GM23338 (cell line): ENCODE measurements at places on chromosomes 16 and 17. TPM values are rescaled to one million over a fixed set of nuclear protein-coding genes. Genes with fewer than 3 reads are reported as not detected.

CCDC200 gene
- polyA plus RNA-seq = 0.31 TPM in 1 of 2 replicates, not detected in the other

TOP2A gene
- 442 and 485 TPM in 2 replicates for polyA plus RNA-seq

SBK1 gene
- polyA plus RNA-seq = 23.9 and 25.5 TPM in 2 replicates

TSPOAP1 gene
- 6.3 and 7.3 TPM in 2 replicates for polyA plus RNA-seq

TMEM204 gene
- 0.21 and 0.23 TPM in 2 replicates for polyA plus RNA-seq

EPX gene
- not detected in 2 replicates for polyA plus RNA-seq

TBX21 gene
- polyA plus RNA-seq = not detected in 2 replicates

GUCY2D gene
- polyA plus RNA-seq = 0.08 and 0.96 TPM in 2 replicates

ATF7IP2 gene
- 47.4 and 55.7 TPM in 2 replicates for polyA plus RNA-seq

SLC6A4 gene
- 0.06 and 0.07 TPM in 2 replicates for polyA plus RNA-seq

CASKIN2 gene
- 4.7 and 4.9 TPM in 2 replicates for polyA plus RNA-seq

CCL3 gene
- polyA plus RNA-seq = 0.40 TPM in 1 of 2 replicates, not detected in the other

SCGB1C2 gene
- polyA plus RNA-seq = not detected in 2 replicates

RSKR gene
- polyA plus RNA-seq = 4.7 and 7.5 TPM in 2 replicates

SCN4A gene
- 2.3 and 2.5 TPM in 2 replicates for polyA plus RNA-seq

ZG16 gene
- not detected in 2 replicates for polyA plus RNA-seq

LHX1 gene
- 0.74 and 1.1 TPM in 2 replicates for polyA plus RNA-seq

CCL14 gene
- polyA plus RNA-seq = not detected in 2 replicates

C16orf46 gene
- 1.3 and 1.4 TPM in 2 replicates for polyA plus RNA-seq

SEPHS2 gene
- 27.3 and 29.7 TPM in 2 replicates for polyA plus RNA-seq

HSD17B2 gene
- 0.03 and 0.29 TPM in 2 replicates for polyA plus RNA-seq

TMEM235 gene
- polyA plus RNA-seq = not detected in 2 replicates

DPEP3 gene
- 8.8 and 11.1 TPM in 2 replicates for polyA plus RNA-seq

CORO7 gene
- polyA plus RNA-seq = 14.2 and 19.1 TPM in 2 replicates

HEATR9 gene
- polyA plus RNA-seq = not detected in 2 replicates

C16orf96 gene
- 0.09 and 0.37 TPM in 2 replicates for polyA plus RNA-seq

THAP11 gene
- polyA plus RNA-seq = 37.3 and 39.5 TPM in 2 replicates

SLC47A1 gene
- 0.53 and 0.64 TPM in 2 replicates for polyA plus RNA-seq

GPR139 gene
- polyA plus RNA-seq = 0.31 and 0.66 TPM in 2 replicates

HSD17B1 gene
- 1.7 and 1.8 TPM in 2 replicates for polyA plus RNA-seq

LGALS9B gene
- not detected in 2 replicates for polyA plus RNA-seq
